GF-D8 (cell line): ENCODE measurements at places on chromosomes 12 and 14.

DNA sequence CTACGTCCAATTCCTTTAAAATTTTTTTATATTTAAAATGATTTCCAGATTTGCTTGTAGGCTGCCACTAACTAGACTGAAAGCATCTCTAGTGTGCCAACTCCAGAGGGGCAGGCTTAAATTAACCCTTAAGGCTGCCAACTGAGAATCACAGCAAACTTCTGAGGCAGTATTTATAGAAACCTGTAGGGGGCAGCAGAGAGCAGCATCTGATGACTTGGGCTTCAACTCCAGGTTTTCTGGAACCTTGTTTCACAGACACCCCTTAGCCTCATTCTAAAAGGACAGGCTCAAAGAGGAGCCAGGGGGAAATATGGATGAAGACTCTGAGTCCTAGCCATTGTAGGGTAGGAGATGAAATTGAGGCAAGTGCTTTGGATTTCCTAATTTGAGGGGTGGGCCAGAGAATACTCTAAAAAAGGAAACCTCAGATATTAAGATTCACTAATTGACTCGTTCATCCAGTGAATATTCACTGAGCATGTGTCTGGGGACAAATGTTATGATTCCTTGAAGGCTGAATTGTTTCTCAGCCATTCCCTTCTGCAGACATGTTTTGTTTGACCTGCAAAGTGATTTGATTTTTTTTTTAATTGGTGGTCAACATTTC lies 63.3 kb upstream of the HSPB8 start:
- DNase-seq: no peak

GRCh38 chr12:53695152-53696145 lies 19.6 kb upstream of the ATP5MC2 start:
- no peak for DNase-seq

GRCh38 chr12:66903782-66904396 lies 225.0 kb upstream of the GRIP1 start:
- no peak for DNase-seq

DNA sequence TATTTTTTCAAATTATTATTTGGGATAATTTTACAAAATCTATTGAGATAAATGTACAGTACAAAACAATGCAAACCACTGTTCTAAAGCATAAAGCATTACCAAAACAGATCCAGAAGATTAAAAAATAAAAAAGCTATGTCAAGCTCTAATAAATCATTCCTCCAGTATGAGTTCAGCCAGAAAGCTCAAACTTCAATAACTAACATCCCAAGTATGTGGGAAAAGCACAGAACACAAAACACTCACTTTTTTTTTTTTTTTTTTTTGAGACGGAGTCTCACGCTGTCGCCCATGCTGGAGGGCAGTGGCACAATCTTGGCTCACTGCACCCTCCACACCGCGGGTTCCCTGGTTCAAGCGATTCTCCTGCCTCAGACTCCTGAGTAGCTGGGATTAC lies 11.3 kb downstream of the SAV1 start:
- DNase-seq: no peak
